Glutamatergic neuron (in vitro differentiated cells): ENCODE measurements at places on chromosomes 5 and 9. TPM values are rescaled to one million over a fixed set of nuclear protein-coding genes. Genes with fewer than 3 reads are reported as not detected.

The HAVCR2 gene
- total RNA-seq: not detected

DNA sequence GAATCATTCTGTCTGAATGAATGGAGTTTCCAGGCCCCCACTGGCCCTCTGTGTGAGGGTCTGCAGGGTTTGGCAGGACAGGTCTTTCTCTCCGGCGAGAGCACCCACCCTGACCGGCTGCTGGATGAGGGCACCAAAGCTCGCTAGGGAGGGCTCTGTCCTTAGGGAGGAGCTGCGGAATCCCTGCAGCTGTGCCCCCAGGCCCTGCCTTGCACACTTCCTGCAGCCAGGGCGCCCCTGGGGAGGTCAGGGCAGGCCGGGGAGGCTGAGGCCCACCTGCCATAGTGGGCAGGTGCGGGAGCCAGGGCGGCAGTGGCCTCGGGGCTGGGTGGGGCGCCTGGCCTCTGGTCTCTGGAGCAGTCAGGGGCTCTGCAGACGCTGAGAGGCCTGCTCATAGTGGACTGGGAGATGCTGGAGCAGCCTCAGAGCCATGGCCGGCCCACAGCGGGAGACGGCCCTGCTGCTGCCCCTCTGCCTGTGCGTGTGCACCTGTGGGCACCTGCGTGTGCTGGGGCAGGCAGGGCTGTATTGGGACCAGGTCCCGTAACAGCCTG, 36.1 kb downstream of the EXOC3 start:
- DNase-seq: no peak

DNA sequence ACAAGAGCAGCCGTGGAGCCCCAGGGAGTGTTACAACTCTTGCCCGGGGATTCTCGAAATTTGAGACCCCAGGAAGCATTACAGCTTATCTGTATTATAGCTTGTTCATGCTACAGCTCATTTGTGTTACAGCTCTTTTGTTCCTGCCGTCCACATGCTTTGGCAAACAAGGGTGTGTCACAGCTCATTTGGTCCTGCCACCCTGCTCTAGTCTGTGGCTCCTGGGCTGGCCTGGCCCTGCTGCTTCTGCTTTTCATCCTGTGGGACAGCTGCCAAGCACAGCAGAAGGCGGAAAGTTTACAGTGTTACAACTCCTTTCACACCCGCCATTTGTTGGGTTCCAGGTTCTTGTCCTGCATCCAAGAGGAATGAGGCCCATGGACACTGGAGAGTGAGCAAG, 685.0 kb downstream of the SLCO4C1 start:
- DNase-seq: no peak

DNA sequence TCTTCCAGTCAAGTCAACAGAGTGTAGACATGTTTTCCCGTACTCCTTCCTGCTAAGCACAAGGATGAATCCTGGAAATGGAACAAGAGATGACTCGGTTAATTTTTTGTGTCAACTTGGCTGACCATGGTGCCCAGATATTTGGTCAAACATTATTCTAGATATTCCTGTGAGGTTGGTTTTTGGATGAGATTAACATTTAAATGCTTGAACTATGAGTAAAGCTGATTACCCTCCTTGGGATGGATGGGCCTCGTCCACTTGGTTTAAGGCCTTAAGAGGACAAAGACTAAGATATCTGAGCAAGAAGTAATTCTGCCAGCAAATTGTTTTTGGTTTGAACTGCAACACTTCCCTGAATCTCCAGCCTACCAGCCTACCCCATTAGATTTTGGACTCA, 338.1 kb upstream of the MSX2 start:
- DNase-seq: no peak

DNA sequence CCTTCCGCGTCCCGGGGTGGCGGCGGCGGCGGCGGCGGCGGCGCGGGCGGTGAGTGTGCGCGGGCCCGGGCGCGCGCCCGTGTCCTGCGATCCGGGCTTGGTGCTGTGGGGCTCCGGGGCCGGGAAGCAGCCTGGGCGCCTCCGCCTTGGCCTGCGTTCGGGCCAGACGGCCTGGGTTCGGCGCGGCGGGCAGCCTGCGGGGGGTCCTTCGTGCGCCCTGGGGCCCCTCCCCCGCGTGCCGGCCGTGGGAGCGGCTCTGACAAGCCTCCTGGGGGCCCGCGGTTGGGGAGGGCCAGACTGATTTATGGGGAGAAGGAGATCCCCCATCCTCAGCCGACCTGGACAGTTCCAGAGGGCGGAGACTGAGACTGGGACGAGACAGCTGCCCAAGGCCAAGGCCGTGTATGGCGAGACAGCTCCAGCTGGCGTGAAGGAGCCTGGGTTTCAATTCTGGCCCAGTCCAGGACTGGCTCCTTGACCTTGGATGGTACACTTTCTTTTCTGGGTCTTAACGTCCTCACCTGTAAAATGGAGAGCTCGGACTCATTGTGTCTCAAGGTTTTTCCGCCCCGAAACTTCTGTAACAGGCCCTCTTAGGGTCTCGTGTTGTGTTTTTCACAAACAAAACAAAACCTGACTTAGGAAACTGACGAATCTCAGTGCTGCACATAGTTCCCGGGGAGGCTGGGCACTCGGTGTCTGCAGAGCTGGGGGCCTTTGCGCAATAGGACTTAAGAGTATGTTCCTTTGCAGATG, 603 bp downstream of the TMEM268 start:
- DNase-seq: peak; percentile 53

DNA sequence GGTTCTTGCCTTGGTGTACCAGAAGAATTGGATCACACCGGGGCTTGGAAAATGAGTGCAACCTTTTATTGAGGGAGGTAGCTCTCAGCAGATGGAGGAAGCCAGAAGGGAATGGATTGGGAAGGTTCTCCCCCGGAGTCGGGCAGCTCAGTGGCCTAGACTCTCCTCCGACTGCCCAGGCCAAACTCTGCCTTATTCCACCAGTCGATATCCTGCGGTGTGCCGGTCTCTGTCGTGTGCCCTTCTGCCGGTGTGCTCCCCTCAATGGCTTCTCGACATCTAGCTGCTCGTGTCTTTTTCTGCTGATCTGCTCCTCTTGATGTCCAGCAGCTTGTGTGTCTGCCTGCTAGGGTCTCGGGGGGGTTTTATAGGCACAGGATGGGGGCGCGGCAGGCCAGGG, 87.4 kb upstream of the CCL21 start:
- no peak for DNase-seq

DNA sequence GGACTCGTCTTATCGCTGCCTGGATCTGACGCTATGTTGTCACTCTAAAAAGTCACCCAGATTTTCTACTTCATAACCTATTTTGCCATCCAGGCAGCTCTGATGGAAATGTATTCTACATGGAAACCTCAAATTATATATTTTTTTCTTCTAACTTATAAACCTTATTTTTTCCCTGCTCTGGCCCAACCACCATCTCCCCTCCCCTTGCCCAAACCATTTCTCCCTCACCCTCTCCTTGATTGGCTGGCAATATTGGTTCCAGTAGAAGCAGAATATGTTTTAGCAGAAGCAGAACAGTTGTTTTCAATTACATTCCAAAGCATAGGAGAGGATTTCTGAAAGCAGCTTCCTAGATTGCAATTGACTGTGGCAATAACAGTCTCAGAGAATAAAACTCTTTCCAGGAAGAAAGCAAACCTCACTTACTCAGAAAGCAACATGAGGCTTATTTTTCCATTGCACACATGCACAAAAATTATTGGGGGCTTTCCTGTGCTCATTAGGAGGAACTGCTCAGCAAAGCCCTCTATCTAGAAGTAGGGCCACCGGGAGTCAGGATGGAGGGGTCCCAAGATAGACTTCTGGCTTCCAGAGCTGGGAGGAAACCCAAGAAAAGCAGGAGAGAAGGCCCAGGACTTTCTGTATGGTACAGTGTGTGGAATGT, 191.8 kb downstream of the ESM1 start:
- no peak for DNase-seq

GRCh38 chr9:131732061-131732526, 7.8 kb downstream of the RAPGEF1 start:
- DNase-seq: no peak

GRCh38 chr9:110371411-110372007, 33.8 kb upstream of the TXNDC8 start:
- no peak for DNase-seq
